Stimulated activated CD4-positive, alpha-beta T cell treated with anti-CD3 and anti-CD28 coated beads, Interleukin-15, amount 100 ng/mL, for 1 hour (primary cell): ENCODE measurements at places on chromosomes 2 and 18.

- DNase-seq, result no peak
These were observed 350.5 kb downstream of the KIAA1328 start for GRCh38 chr18:37179384-37179783.

GRCh38 chr18:64090876-64091275, 58.0 kb downstream of the LINC00305 start:
- DNase-seq, result no peak

- DNase-seq, result no peak
These were observed 962.9 kb upstream of the FANCL start for GRCh38 chr2:59204040-59204439.

DNA sequence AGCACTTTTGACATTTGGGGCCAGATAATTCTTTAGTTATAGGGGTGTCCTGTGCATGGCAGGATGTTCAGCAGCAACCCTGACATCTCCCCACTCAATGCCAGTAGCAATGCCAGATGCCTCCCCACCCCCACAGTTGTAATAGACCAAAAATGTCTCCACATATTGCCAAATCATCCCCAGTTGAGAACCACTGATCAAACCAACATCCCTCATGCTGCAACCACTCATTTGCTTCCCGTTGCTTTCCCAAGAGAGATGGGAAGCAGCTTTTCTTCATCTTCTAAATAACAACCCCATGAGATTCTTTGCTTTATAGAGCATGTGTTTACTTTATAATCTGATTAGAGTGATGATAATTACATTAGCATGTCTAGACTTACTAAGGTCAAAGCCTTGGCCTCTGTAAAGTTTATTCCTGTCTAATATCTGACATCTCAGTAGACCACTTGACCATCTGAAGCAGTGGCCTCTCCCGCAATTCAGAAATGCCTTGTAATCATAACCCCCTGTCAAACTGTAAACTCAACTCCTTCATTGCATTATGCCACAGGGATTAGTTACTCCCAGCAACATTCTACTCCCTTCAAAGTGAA, 28.7 kb upstream of the C1D start:
- DNase-seq, result no peak

GRCh38 chr18:34522603-34523002, 187.5 kb upstream of the DTNA start:
- DNase-seq, result no peak

- DNase-seq, result no peak
These were observed 88.3 kb downstream of the RBMS1 start for GRCh38 chr2:160405077-160405867.

DNA sequence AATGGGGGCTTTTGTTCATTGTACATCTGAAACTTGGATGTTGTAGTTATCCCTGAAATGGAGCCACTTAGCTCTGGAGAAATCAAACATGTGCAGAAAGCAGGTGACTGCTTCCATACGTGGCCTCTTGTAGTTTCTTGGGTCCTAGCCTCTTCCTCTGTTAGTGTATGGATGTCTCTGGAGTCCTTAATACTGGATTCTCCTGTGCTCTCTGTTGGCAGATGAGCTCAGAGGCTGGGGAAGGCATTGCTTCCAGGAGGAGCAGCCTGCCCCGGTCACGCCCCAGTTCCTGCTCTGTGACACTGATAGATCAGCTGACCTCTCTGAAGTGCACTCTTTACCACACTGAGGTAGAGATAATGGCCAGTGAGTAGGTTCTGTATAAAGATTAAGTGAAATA, 176.2 kb downstream of the LDLRAD4 start:
- no peak for DNase-seq

- DNase-seq, result no peak
These were observed 456.2 kb upstream of the TCF4 start for GRCh38 chr18:56044239-56044638.

DNA sequence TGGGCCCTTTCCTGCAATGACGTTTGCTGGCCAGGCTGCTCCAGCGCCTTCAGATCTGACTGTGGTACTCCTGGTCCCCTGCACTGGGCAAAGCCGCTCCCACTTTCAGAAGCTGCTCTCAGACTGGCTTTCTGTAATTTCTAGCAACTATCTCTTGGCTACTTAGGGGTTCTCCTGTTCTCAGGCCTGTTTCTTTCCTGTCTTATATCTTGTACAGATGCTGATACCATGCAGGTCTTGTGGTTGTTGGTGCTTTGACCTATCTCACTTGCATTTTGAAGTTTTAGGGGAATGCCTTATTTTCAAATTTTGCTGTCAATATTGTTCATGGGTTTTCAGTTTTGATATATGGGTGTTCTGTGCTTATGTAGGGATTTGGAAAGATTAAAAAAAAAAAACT, 145.8 kb downstream of the CLIP4 start:
- DNase-seq, result no peak

- DNase-seq, result no peak
These were observed 900.3 kb downstream of the BCL11A start for GRCh38 chr2:59653164-59653563.

DNA sequence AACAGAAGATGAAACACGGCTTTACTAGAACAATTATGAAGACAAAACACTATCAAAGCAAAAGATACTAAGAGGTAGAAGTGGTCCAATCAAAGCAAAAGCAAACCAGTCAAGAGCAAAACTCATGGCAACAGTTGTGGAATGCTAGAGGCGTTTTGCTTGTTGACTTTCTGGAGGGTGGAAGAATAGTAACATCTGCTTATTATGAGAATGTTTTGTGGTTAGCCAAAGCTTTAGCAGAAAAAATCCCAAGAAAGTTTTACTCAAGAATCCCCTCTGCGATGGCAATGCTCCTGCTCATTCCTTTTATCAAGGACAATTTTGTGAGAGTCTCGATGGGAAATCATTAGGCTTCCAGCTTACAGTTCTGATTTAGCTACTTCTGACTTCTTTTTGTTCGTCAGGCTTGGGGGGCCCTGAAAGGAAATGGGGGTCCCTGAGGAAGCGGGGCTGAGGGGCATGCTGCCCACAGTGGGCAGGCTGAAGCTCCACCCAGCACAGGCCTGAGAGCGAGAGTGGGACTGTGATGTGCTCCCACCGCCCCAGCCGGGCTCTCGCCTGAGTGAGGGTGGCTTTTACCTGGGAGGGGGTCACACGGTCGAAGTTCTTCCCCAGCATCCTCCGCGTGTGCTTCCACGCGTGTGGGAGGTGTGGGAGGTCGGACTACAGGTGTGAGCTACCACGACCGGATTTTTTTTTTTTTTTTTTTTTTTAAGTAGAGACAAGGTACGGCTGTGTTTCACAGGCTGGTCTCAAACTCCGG, 49.0 kb upstream of the MC4R start:
- DNase-seq, result no peak

GRCh38 chr2:31688282-31688681, 107.5 kb upstream of the SRD5A2 start:
- DNase-seq, result no peak

GRCh38 chr2:131584380-131584779, 56.7 kb downstream of the CCDC74A start:
- no peak for DNase-seq
